Caki2 (cell line): ENCODE measurements at places on chromosomes 3 and 15. TPM values are rescaled to one million over a fixed set of nuclear protein-coding genes. Genes with fewer than 3 reads are reported as not detected.

GRCh38 chr3:141914311-141914710 lies 37.9 kb downstream of the ATP1B3 start:
- no peak for DNase-seq

DNA sequence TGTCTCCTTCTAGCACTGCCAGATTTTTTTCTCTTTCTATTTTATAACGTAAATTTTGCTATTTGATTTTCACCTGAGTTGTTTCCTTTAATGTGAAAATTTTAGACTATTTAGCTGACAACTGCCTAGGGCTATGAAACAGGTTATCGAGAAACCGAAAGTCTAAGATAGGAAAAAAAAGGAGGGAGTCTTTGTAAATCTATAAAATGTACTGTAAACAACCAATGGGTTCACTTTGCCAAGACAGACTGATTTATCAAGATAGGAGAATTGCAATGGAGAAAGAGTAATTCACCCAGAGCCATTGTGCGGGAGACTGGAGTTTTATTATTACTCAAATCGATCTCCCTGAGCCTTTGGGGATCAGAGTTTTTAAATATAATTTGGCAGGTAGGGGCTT lies 50.0 kb downstream of the TM4SF18 start:
- DNase-seq, result no peak

GRCh38 chr3:47485812-47486211 lies 10.1 kb upstream of the SCAP start:
- no peak for DNase-seq

DNA sequence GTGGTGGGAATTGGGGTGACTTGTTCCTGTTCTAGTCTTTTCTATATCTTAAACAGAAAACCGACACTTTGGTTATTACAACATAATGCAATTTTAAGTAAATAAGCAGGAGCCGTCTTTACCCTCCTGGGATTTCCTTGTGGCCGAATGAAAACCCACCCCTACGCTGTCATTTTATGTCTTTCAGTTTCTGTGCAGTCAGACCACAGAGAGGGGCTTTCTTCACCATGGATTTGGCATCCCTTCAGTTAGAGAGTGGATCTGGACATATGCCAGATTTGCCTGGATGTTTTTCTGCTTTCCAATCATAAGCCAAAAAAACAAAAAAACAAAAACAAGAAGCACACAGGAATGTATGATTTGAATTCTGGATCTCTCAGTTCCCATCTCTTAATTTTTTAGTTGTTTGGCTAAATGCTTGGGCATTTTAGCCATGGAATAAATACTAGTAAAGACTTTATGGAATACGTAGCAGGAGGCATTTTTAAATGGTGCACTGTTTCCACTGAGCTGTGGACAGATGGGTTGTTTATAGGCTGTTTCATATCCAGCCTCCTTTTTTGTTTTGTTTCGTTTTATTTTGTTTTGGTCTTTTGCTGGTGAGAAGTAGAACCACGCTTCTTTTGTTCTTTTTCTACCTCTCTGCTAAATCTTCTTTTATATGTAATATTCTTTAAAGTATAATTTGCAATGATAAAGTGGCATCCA lies 272.9 kb downstream of the FEZF2 start:
- DNase-seq, result no peak

GRCh38 chr3:11601446-11602238 lies 42.1 kb downstream of the VGLL4 start:
- no peak for DNase-seq

DNA sequence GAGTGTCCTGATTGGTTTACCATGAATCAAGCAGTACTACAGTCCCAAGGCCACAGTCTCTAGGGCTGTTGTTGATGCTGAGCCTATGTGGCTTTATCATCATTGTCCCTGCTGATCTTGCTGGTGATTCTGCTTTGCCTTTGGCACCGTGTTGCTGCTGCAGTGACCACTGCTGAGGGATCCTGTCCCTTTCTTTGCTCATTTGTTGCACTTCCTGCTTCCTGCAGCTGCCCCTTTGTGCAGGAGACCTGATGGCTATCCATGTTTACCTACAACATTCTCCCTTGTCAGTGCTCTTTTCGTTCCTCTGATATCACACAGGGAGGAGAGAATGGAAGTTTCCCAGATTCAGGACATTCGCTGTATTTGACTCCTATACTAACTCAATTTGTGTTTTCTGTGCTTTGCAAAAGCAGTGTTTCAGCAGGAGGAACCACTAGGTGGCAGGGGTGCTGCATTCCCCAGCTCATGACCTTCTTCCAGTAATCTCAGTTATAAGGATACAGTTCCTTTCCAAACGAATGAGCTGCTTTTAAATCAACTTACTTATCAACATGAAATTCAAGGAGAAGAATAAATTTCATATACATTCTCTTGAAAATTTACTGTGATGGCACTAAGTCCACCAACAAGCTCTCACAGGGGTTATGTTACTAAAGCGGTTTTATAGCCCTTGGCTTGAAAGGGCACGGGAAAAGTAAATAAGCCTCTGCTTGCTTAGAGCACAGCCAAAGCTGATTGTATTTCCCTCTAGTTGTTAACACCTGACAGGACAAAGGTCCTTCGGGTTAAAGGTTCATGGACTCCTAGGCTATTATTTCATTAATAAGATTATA lies 9.7 kb upstream of the THUMPD3 start:
- peak; percentile 48 for DNase-seq

- peak; percentile 59 for DNase-seq
Observed at GRCh38 chr15:89177633-89178306, 43.6 kb downstream of the RLBP1 start.

- peak; percentile 59 for DNase-seq
Observed at GRCh38 chr3:149085828-149086231, 503 bp downstream of the HLTF start.

GRCh38 chr15:35307026-35307425 lies 221.9 kb upstream of the NANOGP8 start:
- DNase-seq, result no peak

- no peak for DNase-seq
Observed at GRCh38 chr3:27213450-27213849, 155.7 kb downstream of the NEK10 start.

DNA sequence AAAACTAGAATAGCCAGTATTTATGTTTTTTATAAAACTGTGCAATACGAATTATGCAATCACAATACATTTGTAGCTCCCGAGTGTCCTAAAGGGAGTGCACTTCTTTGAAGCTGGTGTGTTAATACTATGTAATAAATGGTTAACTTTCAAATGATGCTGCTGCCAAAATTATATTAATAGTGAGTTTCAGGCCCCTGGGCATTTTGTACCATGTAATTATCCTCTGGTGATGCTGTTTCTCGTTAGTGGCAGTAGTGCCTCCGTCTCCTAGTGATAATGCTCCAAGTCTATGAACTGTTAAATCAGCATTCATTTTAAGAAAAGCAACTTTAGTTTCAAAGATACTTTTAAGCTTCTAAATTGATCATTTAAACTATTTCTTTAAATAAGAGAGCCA lies 132.7 kb upstream of the BHLHE40 start:
- no peak for DNase-seq

- DNase-seq, result no peak
Observed at GRCh38 chr15:25186906-25187645, 232.3 kb downstream of the SNRPN start.

DNA sequence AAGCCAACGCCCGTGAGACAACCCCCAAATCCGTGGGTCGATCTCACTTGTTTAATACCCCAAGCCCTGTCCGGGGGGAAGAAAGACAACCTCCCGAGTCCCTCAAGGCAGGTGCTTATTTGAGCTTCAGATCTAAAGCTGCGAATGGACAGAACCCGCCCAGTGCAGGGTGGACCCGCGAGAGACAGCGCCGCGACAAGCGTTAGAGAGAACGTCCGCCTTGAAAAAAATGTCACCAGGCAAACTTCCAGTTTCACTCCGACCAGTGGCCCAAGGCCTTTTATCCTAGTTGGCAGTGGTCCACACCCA lies 740 bp upstream of the OXSR1 start:
- DNase-seq, result no peak

DNA sequence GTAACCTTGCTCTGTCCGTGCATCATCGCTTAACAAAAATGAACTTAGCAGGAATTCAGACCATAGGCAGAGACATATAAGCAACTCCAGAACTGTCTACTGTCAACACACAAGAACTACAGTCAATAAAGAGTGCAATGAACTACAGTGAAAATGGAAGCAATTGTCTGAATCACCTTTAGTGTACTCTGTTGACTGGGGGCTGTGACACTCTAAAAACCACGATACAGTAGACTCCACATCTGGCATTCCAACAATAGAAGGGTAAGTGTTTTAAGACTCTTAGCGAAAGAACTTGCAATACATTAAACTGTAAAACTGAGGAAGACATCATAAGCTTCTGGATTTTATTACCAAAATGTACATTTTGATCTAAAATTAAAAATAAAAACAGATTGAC lies 347.3 kb downstream of the ZBTB20 start:
- no peak for DNase-seq

GRCh38 chr15:72058585-72058984 lies 59.4 kb downstream of the MYO9A start:
- DNase-seq, result no peak

DNA sequence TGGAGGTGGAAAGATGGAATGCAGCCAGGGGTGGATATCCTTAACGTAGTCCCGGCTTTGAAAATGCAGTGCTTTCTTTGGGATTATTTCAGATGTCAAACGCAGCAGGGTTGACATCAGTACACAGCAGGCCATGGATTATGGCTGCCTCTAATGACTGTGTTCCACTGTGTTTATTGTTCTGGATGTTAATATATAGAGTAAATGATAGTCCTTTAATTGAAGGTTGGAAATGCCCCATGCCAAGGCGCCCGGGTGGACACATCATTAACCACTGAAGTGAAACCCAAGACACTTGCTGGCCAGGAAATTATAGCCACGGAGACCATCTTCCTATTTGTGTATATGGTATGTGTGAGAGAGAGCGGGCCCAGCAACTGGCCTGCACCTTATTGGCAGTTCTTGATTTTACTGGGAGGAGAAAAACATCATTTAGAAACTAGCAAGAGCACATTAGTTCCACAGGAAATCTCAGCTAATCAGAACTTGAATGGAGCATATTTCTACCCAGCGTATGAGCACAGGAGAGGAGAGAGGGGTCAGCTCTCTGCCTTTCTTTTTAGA lies 254.9 kb upstream of the RASGRP1 start:
- no peak for DNase-seq

- no peak for DNase-seq
Observed at GRCh38 chr15:49083401-49084284, 37.4 kb upstream of the SECISBP2L start.

GRCh38 chr15:67079361-67079760 lies 14.0 kb downstream of the SMAD3 start:
- no peak for DNase-seq

DNA sequence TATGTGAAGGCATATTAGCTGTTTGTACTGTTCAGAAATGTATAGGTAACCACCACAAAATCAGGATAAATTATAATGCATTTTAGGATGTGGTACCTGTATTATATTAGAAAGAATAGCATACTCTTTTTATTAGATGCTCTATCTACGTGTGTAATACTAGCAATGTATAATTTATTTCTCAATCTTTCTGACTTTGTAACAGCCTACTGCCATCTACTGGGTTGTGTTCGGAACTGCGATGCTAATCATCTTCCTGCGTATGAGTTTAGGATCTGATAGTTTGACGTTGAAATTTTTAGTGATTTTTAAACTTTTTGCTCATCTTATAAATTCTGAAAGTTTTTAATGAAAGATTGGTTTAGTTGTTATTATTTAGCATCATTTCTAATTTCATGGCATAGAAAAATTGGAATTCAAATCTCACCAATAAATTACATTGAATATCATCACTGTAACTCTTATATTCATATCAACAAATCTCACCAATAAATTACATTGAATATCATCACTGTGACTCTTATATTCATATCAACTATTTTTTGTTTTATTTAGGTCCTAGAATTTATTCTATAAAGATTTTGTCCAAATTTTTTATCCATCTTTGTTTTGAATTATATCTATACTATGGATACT lies 322.7 kb upstream of the ZNF717 start:
- DNase-seq, result peak; percentile 5

- no peak for DNase-seq
Observed at GRCh38 chr3:112767177-112767576, 79.5 kb downstream of the CD200R1L start.

DNA sequence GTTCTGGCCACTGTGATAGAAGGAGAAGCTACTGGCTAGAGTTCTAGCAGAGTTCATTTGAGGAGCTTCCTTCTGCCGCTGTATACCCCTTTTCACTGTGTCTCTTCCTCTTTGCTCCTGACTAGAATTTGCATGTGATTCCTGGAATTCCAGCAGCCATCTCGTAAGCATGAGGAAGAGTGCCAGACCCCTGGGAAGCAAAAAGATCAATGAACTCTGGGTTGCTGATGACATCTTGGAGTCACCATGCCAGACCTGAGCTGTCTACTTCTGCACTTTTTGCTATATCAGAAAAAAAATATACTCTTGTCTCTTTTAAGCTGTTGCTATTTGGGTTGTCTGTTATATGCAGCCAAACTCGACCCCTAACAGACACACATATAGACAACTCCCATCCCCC lies 3.7 kb upstream of the ADAMTS17 start:
- DNase-seq, result no peak

GRCh38 chr15:78440375-78441373 lies 2.7 kb downstream of the IREB2 start:
- DNase-seq, result no peak

DNA sequence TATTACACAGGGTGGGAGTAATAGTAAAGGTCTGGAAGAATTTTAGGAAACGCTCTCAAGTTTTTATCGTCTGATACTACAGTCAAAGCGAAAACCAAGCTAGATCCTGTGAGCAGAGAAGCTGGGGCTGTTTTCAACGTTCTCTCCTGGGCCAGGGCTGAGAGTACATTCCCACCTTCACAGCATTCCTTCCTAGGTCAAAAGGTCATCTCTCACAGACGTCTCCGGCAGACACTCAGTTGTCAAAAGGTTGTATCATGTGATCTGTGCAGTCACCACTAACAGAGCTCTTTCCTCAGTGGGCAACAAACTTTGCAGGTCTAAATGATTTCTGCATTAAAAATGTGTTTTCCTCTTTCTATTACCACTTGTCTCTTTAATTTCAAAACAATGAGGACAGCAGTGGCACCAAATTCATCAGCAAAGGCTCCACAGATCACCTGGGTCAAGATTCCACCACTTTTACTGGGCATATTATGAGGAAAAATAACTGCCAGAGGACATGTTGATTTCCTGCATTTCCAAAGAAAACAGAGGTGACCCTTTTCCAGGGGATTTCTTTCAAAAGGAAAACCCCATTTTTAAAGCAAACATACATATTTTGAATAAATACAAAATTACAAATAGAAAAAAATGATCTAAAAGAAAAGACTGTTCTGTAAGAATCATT lies 41.9 kb downstream of the MEIS2 start:
- DNase-seq, result peak; percentile 45

GRCh38 chr15:64779024-64779423 lies 3.6 kb upstream of the RBPMS2 start:
- DNase-seq, result no peak

- no peak for DNase-seq
Observed at GRCh38 chr3:6125520-6125919, 735.4 kb upstream of the GRM7 start.

The TM4SF1 gene
- total RNA-seq, result 60.5 and 64.6 TPM in 2 replicates

The DGKG gene
- total RNA-seq, result 15.0 and 16.4 TPM in 2 replicates

The KNG1 gene
- not detected in 2 replicates for total RNA-seq

The VWA5B2 gene
- total RNA-seq, result 0.57 and 5.7 TPM in 2 replicates

The ROBO2 gene
- total RNA-seq, result 8.9 and 13.8 TPM in 2 replicates

The C3orf20 gene
- not detected in 2 replicates for total RNA-seq

The KLF15 gene
- total RNA-seq, result not detected in 2 replicates

The SLC12A8 gene
- 167 and 248 TPM in 2 replicates for total RNA-seq

The SCN11A gene
- 0.03 TPM in 2 replicates for total RNA-seq
